ENCODE measurements at places on chromosomes 16 and 17. TPM values are rescaled to one million over a fixed set of nuclear protein-coding genes. Genes with fewer than 3 reads are reported as not detected.

GRCh38 chr17:68185820-68186219, 62.0 kb upstream of the AMZ2 start:
- peak; percentile 46 for DNase-seq

DNA sequence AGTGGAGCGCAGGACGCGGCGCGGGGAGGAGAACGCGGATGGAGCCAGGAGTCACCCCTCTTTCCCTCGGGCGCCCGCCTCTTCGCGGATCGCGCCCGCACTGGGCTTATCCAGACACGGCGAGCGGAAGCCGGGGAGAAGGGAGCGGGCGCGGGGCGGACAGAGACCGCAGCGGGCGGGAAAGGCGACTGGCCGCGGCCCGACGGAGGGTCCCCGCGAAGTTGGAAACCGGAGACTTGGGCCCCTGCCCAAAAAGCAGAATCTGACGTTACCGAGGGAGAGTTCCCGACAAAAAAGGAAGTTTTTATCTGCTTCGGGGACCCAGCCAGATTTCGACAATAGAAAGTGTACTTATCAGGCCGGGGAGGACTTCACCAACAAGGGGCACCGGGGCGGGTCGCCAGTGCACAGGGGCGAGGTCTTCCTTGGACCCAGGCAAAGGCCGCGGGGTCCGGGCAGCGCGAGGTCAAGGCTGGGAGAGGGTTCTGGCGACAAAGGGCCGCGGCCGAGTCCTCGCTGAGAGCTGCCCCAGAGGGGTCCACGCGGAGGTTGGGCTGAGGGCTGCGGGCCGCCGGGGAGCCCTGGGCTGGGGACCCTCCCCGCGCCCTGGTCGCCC, 519 bp downstream of the ST6GALNAC2 start:
- peak; percentile 27 for DNase-seq

DNA sequence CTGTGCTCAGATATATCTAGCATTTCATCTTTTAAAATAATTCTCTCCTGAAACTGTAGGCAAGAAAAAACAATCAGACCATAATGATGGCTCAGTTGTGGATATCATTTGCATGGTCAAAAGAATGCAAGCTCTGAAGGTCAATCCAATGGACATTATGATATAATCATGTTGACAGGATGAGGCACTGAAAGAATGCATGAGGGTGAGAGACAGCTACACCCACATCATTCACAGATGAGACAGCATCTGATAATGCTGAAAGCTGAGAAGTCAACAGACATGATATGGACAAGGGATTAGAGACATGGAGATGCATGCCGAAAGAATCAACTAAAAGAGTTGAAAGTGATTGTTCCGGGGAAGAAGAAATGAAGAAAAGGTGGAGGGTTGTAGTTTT, 346.4 kb upstream of the CDH5 start:
- no peak for DNase-seq

DNA sequence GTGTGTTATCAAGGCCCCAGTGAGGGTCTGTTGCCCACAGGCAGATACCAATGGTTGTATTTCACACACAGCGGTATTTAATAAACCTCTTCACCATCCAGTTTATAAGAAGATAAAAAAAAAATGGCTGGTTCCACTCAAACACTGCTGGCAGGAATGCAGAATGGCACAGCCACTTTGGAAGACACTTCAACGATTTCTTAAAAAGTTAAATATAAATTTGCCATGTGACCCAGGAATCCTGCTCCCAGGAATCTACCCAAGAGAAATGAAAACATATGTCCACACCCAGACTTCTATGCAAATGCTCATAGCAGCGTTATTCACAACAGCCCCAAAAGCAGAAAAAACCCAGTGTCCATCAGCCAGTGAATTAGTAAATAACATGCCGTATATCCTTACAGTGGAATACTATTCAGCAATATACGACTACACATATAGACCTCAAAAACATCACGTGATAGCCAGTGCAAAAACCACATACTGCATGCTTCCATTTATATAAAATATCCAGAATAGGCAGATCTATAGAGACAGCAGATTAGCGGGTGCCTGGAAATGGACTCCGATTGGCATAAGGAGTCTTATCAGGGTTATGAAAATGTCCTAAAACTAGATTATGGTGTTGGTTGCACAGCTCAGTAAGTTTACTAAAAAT, 38.7 kb downstream of the XYLT1 start:
- no peak for DNase-seq

GRCh38 chr17:44282264-44282663, 14.3 kb upstream of the SLC4A1 start:
- DNase-seq: no peak

GRCh38 chr17:67434061-67434525, 57.0 kb downstream of the PITPNC1 start:
- no peak for DNase-seq

- no peak for DNase-seq
Measured at GRCh38 chr16:86398622-86399021, 111.7 kb upstream of the FOXF1 start.

GRCh38 chr17:17880577-17881196, 43.9 kb upstream of the SREBF1 start:
- DNase-seq: no peak

- peak; percentile 83 for DNase-seq
Measured at GRCh38 chr16:89860747-89861304, 12.6 kb upstream of the TCF25 start.

- DNase-seq: peak; percentile 72
Measured at GRCh38 chr16:73053364-73054124, 5.6 kb upstream of the ZFHX3 start.

- DNase-seq: no peak
Measured at GRCh38 chr17:19517699-19518098, 16.0 kb upstream of the SLC47A1 start.

GRCh38 chr17:43832976-43833829, at the start of gene MPP3:
MPP3 (minus strand) TSS chr17:43833146; CDS start chr17:43831906, 1,240 bp downstream.
- peak; percentile 79 for DNase-seq

- no peak for DNase-seq
Measured at GRCh38 chr16:228151-228851, 948 bp downstream of the LUC7L start.

GRCh38 chr17:9587969-9588656, 11.7 kb downstream of the CFAP52 start:
- no peak for DNase-seq

- no peak for DNase-seq
Measured at GRCh38 chr17:1539811-1540210, 22.8 kb downstream of the PITPNA start.

DNA sequence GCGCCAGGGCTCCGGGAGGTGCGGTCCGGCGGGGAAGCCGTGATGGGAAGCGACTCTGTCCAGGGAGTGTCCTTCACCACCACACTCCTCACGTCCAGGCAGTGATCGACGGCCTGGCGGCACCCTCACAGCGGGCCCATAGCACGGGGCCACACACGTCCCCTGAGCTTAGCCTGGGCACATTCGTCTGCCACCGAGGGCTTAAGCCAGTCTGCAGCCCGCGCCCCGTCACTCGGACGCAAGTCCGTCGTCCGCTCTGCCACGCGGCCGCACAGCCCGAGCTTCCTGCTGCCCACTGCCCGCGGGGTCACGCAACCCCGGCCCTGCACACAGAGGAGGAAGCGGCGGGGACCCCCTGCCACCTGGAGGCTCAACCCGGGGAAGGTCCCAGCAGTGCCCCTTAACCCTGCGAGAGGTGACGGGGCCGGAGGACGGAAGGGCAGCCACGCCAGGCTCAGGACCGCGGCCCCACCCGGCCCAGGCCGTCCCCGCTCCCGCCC, 3.0 kb upstream of the TBX2 start:
- DNase-seq: no peak

GRCh38 chr16:84072014-84072413, 29.4 kb upstream of the SLC38A8 start:
- DNase-seq: no peak

DNA sequence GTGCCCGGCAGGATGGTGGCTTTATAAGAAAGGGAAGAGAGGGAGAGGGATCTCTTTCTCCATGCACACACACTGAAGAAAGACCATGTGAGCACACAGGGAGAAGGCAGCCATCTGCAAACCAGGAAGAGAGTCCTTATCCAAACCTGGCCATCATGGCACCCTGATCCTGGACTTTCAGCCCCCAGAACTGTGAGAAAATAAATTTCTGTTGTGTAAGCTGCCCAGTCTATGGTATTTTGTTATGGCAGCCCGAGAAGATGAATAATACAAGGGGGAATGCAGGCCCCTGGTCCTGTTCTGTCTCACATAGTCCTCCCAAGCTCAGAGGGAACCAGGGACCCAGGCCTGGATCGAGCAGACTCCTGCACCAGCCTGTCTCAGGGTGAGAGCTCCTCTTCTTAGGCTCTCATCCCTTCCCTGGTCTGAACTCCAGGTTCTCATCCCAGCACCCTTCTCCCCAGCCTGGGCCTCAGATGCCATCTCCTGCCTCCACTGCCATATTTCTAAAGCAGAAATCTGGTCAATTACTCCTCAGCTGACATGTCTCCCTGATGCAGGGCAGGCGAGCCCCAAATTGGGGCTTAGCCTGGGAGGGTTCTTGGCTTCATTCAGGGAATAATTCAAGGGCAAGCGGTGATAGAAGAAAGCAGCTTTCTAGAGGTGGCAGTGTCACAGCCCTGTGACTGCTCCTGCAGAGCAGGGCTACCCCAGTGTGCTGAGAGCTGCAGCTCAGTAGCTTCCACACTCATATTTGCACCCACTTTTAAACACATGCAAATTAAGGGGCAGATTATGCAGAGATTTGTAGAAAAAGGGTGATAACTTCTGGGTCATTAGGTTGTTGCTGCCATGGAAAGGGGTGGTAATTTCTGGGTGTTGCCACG, 28.8 kb downstream of the IGFBP4 start:
- no peak for DNase-seq

- DNase-seq: peak; percentile 16
Measured at GRCh38 chr17:2094891-2095535, 40.1 kb downstream of the HIC1 start.

DNA sequence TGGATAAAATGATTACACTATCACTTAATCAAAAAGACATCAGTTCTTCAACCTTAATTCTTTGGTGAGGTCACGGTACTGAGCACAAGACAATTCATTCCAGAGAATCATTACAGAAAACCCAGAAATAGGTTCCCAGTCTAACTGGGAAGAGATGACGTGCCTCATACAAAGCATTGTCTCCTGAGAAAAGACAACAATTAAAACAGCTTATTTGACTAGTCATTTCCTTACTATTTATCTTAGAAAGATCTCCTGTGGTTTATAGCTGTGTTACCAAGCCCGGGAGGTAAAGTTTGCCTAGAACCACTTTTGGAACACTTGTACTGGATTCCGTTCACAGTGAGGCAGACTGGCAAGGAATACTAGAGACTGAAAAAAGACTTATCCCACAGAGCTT, 5.1 kb downstream of the PHF12 start:
- DNase-seq: no peak

DNA sequence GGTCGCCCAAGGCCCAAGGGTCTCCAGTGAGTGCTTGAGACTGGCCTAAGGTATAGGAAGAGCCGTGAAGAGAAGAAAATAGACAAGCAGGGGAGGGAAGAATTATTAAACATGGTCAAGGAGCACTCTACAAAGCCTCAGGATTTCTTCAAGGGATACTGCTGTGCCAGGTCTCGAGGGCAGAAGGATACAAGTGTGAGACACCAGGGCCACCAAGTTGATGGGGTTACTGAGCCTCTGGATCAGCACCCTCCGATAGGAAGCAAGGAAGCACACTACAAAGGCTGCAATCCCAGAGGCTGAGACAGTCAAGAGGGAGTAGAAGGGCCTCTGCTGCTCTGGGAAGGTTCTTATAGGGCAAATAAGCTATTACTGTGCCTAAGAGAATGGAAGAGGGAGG, 6.5 kb downstream of the SUPT4H1 start:
- DNase-seq: no peak

GRCh38 chr16:85316321-85316919, 204.1 kb upstream of the CIBAR2 start:
- no peak for DNase-seq

- no peak for DNase-seq
Measured at GRCh38 chr16:9199311-9199710, 107.9 kb downstream of the HAPSTR1 start.

- no peak for DNase-seq
Measured at GRCh38 chr16:30406795-30407101, 658 bp upstream of the ZNF771 start.

- no peak for DNase-seq
Measured at GRCh38 chr16:66254751-66255150, 111.7 kb upstream of the CDH5 start.

GRCh38 chr17:75922963-75923874, 17.6 kb downstream of the FBF1 start:
- DNase-seq: no peak

Gene CHCT1
- total RNA-seq: not detected

Gene CFAP20
- total RNA-seq: 49.6 TPM

Gene AMZ2
- 60.8 TPM for total RNA-seq

Gene SLC25A39
- 164 TPM for total RNA-seq

Gene SECTM1
- total RNA-seq: 6.3 TPM

Gene ZFP3
- total RNA-seq: 4.5 TPM
